T-cell (primary cell): ENCODE measurements at places on chromosomes 6 and 20. TPM values are rescaled to one million over a fixed set of nuclear protein-coding genes. Genes with fewer than 3 reads are reported as not detected.
A peak's percentile ranks its signal among the peaks of the same experiment; 100 is the strongest.

CCM2L gene
- total RNA-seq, result not detected

TBC1D20 gene
- total RNA-seq, result 40.4 TPM

CAGE1 gene
- 0.44 TPM for total RNA-seq

RTEL1 gene
- total RNA-seq, result 30.7 TPM

SRMS gene
- total RNA-seq, result not detected

ZKSCAN3 gene
- 11.9 TPM for total RNA-seq

TINAG gene
- total RNA-seq, result not detected

TMC2 gene
- not detected for total RNA-seq

DACT2 gene
- total RNA-seq, result not detected

RSPH9 gene
- not detected for total RNA-seq

CD109 gene
- 0.63 TPM for total RNA-seq

CCN6 gene
- total RNA-seq, result not detected

DNA sequence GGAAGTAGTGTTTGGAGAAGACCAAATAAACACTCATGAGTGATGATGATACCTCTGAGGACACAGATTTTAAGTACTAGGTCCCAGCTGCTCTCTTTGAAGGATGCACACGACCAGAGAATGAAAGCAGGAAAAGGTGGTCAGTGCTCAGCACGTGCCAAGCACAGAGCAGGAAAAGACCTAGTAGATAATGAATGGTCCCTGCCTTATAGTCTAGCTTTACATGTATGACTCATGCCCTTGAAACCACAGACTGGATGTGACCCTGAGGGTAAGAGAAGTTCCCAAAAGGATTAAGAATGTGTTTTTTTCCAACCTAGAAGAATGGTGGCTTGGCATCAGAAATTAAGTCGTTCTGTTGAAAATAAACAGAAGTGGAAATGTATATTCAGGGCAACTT lies 2.8 kb upstream of the MC3R start:
- H3K27me3 ChIP-seq, result peaks cover 23% of the 10 kb centered on the region
- no peak overlapping the region for H3K27ac ChIP-seq
- H3K36me3 ChIP-seq, result no peaks in the 10 kb centered on the region
- H3K4me3 ChIP-seq, result no peak overlapping the region

DNA sequence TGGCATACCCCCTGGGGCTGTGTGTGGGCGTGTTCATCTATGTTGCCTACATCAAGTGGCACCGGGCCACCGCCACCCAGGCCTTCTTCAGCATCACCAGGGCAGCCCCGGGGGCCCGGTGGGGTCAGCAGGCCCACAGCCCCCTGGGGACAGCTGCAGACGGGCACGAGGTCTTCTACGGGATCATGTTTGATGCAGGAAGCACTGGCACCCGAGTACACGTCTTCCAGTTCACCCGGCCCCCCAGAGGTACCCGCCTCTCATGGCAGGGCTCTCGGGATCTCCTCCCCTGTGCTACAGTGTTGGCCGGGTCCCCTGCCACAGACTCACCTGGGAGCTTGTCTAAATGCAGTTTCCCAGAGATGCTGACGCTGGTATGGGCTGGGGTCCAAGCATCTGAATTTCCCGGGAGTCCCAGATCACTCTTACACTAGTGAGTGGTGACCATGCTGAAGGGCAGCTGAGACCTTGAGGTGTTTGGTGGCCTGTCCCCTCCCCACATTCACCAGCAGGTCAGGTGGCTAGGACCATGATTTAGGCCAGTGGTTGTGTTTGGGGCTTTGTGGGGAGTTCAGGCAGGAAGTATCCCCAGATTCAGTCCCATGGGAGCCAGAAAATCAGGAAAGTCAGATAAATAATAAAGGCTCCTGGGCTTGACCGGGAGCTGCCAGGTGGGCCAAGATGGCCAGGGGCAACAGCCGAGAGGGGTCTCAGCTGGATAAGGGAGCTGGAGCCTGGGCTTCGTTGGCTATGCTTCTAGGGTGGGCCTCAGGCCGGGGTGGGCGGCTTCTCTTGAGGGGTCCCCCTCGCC lies 11.8 kb downstream of the ENTPD6 start:
- H3K36me3 ChIP-seq, result peaks cover 4% of the 10 kb centered on the region
- no peak for DNase-seq
- no peaks in the 10 kb centered on the region for H3K27me3 ChIP-seq
- H3K4me3 ChIP-seq, result no peak overlapping the region
- no peak overlapping the region for H3K27ac ChIP-seq

GRCh38 chr6:13479206-13479800 lies 8.1 kb downstream of the GFOD1 start:
- no peak overlapping the region for H3K4me3 ChIP-seq
- no peak for DNase-seq
- H3K36me3 ChIP-seq, result no peaks in the 10 kb centered on the region
- H3K27me3 ChIP-seq, result peaks cover 6% of the 10 kb centered on the region
- no peak overlapping the region for H3K27ac ChIP-seq

DNA sequence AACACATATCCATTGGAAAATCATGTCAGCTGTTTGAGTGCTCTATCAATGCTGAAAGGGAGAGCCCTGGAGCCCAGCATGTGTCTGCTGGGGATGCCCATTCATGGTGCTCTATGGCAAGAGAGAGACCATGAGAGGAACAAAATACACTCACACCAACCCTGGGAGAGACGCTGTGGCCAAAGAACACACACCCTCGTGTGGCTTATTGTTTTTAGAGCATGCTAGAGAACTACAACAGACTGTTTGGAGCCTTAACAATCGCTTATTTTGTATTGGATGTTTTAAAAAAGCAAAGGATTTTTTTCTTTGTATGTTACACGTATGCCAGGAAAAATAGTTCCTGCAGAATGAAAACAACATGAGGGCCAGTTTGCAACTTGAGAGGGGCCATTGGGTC lies 151.0 kb downstream of the SLC24A3 start:
- H3K4me1 ChIP-seq, result no peaks in the 10 kb centered on the region
- H3K27me3 ChIP-seq, result no peaks in the 10 kb centered on the region
- H3K36me3 ChIP-seq, result no peaks in the 10 kb centered on the region
- no peak for DNase-seq
- H3K4me3 ChIP-seq, result no peak overlapping the region

GRCh38 chr6:44603044-44603686 lies 215.7 kb downstream of the CDC5L start:
- no peaks in the 10 kb centered on the region for H3K27me3 ChIP-seq
- no peaks in the 10 kb centered on the region for H3K36me3 ChIP-seq
- H3K4me3 ChIP-seq, result no peak overlapping the region
- DNase-seq, result no peak
- H3K27ac ChIP-seq, result no peak overlapping the region

DNA sequence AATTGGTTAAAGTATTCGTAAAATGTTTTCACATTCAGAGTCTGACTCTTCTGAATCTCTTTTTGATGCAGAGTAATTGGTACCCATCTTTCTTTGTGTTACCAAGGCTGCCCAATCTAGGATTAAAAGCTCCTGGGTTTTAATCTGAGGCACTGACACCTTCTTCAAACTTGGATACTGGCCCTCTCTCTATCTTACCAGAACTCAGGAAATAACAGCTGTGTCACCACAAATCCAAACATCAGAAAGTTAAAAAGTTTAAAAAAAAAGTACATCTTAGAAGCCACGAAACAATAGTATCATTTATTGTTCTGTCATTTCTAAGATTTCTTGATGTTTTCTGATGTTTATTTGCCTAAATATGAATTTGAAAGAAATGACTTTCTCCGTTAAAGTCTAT lies 255.5 kb upstream of the RUNX2 start:
- DNase-seq, result no peak
- no peaks in the 10 kb centered on the region for H3K36me3 ChIP-seq
- no peak overlapping the region for H3K27ac ChIP-seq
- no peak overlapping the region for H3K4me3 ChIP-seq
- H3K4me1 ChIP-seq, result no peaks in the 10 kb centered on the region

GRCh38 chr6:63759605-63760105 lies 124.1 kb downstream of the PHF3 start:
- H3K27me3 ChIP-seq, result no peaks in the 10 kb centered on the region
- no peaks in the 10 kb centered on the region for H3K36me3 ChIP-seq
- no peak for DNase-seq
- H3K4me3 ChIP-seq, result no peak overlapping the region

DNA sequence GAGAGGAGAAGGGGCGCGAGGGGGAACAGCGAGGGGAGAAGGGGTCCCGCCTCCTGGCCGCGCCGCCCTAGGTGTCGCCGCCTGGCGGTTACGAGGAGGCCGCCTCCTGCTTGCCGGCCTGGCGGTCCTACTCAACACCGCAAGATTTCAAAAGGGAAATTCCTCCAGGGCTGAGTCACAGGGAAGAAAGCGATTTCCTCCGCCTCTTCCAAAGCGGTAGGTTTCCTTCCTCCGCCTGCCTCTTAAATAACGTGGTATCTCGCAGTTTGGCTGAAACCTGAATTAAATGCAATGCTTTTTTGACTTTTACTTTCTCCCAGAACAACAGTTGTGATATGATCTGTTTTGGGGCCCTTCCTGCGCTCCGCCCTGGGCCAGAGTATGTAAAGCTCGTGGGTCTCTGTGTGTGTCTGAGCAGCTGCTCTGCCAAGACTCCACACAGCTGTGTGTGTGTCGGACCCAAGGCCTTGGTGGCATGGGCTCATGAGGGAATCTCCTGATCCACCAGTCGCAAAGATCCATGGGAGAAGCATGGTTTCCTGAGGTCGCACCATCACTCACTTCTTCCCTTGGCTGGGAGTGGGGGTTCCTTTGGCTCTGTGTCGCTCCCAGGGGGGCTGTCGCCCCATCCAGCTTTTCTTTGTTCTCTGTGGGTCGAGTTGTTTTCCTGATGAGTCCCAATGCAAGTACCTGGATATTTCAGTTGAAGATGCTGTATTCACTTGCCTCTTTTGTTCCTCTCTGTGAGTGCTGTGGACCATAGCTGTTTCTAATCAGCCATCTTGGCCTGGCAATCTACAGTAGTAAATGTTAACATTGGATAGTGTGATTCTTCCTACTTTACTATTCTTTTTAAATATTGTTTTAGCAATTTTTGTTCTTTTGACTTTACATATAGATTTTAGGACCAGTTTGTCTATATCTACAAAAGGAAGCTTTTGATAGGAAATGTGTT lies 31.6 kb upstream of the NOTCH4 start:
- H3K4me1 ChIP-seq, result peaks cover 2% of the 10 kb centered on the region
- no peak overlapping the region for H3K27ac ChIP-seq
- H3K4me3 ChIP-seq, result peak overlapping the region; percentile 5
- no peaks in the 10 kb centered on the region for H3K27me3 ChIP-seq

DNA sequence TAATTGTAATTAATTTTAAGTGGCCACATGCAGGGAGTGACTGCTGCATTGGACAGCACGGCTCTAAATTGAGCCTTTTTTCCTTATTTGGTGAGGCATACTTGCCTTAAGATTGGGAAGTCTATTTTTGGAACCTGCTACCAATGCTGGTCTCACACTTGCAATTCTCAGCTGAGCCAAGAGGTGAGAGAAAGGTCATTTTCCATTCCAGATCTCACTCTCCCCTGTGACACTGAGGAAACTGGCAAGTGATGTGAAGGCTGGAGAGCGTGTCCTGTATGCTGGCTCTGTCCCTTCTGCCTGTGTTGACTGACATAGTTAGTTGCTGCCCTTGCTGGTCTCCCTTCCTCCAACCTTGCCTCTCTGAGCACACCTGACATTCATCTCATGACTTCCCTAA lies 735 bp upstream of the MOG start:
- no peak overlapping the region for H3K27ac ChIP-seq
- H3K36me3 ChIP-seq, result no peaks in the 10 kb centered on the region
- no peak overlapping the region for H3K4me3 ChIP-seq
- DNase-seq, result no peak
- H3K4me1 ChIP-seq, result no peaks in the 10 kb centered on the region

DNA sequence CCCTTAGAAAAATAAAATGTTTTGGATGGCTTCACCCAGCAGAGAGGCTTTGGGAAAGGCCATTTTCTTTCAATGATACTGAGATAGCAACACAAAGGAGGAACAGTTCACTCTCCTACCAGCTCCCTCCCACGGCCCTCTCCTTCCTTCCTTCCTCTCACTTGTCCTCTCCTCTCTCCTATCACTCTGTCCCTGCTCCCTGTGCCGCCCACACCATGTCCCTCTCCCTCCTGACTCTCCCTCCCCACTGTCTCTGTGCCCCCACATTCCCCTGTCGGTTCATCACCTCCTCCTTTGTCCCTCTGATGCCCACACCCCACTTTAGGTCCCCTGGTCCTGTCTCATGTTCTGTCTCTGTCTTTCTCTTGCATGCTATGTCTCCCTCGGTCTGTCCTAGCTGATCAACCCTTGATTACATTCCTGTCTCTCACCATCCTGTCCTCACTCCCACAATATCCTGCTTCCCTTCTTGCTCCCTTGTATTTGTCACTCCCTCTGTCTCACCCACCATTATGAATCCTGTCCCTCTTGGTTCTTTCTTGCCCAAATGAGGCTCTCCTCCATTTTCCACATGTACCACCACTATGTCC lies 30.1 kb downstream of the ELMO2 start:
- peaks cover 36% of the 10 kb centered on the region for H3K36me3 ChIP-seq
- H3K27me3 ChIP-seq, result no peaks in the 10 kb centered on the region
- H3K27ac ChIP-seq, result peak overlapping the region; percentile 26
- DNase-seq, result no peak
- no peak overlapping the region for H3K4me3 ChIP-seq

DNA sequence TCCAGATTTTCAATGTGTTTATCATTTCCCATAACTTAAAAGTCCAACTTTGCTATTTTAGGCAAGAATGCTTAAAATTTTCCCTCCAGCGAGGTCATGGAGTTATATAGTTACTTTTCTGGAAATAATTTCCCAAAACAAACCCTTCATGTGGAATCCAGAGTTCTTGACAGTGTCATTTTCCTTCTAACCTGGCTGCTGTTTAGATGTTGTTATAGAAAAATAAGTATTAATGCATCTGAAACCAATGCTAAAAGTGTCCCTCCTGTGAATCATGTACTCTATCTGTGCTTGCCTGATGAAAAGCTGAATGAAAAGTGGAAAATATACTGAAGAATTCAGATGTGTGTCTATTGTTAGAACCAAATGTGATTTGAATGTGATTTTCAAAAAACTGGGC lies 245.3 kb upstream of the HSF2 start:
- H3K36me3 ChIP-seq, result no peaks in the 10 kb centered on the region
- H3K4me1 ChIP-seq, result no peaks in the 10 kb centered on the region
- DNase-seq, result no peak
- H3K27me3 ChIP-seq, result no peaks in the 10 kb centered on the region
- no peak overlapping the region for H3K4me3 ChIP-seq

DNA sequence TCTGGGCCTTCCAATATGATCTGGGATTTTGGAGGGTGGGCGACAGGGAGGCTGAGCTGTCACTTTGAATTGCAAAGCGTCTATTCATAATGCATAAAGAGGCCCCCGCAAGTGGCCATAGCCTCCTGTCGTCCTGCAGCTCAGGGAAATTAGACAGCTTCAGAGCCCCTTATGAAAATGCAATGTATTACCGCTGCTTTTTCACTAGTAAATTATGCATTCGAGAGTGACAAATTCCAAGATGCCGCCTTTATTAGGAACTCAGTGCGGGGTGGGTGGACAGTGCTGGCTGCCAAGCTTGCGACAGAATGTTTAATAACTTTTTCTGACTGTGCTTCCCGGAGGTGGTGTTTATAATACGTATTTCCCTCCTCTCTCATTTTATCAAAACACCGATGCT lies 168.5 kb downstream of the DHX35 start:
- no peaks in the 10 kb centered on the region for H3K36me3 ChIP-seq
- peaks cover 4% of the 10 kb centered on the region for H3K27me3 ChIP-seq
- no peak overlapping the region for H3K4me3 ChIP-seq
- DNase-seq, result no peak
- H3K27ac ChIP-seq, result no peak overlapping the region
- H3K4me1 ChIP-seq, result no peaks in the 10 kb centered on the region

- H3K27me3 ChIP-seq, result peaks cover 3% of the 10 kb centered on the region
- H3K4me3 ChIP-seq, result no peak overlapping the region
- H3K4me1 ChIP-seq, result no peaks in the 10 kb centered on the region
- H3K36me3 ChIP-seq, result no peaks in the 10 kb centered on the region
Measured at GRCh38 chr6:168170841-168171601, 92.0 kb upstream of the FRMD1 start.

- H3K4me3 ChIP-seq, result no peak overlapping the region
- no peaks in the 10 kb centered on the region for H3K27me3 ChIP-seq
- no peaks in the 10 kb centered on the region for H3K4me1 ChIP-seq
- no peak overlapping the region for H3K27ac ChIP-seq
Measured at GRCh38 chr6:150659046-150659763, 59.5 kb downstream of the PLEKHG1 start.
